ENCODE measurements at places on chromosomes 11 and 22. TPM values are rescaled to one million over a fixed set of nuclear protein-coding genes. Genes with fewer than 3 reads are reported as not detected.

Gene EHBP1L1
- total RNA-seq: 108 TPM

- no peaks in the 10 kb centered on the region for H3K4me1 ChIP-seq
- H3K27me3 ChIP-seq: no peaks in the 10 kb centered on the region
- no peak overlapping the region for H3K27ac ChIP-seq
- no peak overlapping the region for H3K4me3 ChIP-seq
- H3K36me3 ChIP-seq: no peaks in the 10 kb centered on the region
Measured at GRCh38 chr11:128290106-128290840, 297.1 kb downstream of the ETS1 start.

DNA sequence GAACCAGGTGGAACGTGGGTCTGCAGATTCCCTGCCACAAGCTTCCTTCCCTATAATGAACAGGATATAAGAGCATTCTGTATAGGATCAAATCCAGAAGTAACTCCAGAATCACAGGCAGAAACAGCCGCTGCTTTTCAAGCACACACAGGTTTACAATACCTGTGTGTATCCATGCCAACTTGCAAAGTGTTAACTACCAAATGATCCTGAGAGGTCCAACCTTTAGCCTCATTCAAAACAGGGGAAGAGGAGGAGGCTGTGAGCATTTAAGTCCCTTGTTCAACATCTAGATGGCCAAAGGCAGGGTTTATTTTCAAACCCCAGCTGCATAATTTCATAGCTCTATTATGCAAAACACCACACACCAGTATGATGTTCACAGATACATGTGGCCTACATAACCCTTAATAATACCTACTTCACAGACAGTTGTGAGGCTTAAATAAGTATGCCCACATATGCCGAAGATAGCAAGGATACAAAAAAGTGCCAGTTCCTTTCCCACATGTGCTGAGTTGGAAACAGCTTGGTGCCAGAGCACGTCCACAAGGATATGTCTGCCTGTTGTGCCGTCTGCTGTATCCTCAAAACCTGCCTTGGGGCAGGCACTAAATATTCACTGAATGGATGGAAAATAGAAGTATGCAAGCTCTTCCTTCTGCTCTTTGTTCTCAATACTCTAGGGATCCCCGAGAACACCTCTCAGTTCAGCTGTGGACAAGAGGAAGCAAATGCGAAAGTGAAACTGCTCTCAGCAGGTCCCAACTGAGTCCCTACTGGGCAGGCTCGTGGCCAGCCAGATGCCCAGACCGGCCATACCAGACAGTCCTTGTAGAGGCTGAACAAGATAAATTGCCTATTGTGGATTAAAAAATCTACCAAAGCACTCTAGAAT lies 66.8 kb downstream of the LARGE1 start:
- no peaks in the 10 kb centered on the region for H3K27me3 ChIP-seq
- H3K4me3 ChIP-seq: peak overlapping the region; percentile 36
- no peak for DNase-seq
- no peaks in the 10 kb centered on the region for H3K4me1 ChIP-seq

DNA sequence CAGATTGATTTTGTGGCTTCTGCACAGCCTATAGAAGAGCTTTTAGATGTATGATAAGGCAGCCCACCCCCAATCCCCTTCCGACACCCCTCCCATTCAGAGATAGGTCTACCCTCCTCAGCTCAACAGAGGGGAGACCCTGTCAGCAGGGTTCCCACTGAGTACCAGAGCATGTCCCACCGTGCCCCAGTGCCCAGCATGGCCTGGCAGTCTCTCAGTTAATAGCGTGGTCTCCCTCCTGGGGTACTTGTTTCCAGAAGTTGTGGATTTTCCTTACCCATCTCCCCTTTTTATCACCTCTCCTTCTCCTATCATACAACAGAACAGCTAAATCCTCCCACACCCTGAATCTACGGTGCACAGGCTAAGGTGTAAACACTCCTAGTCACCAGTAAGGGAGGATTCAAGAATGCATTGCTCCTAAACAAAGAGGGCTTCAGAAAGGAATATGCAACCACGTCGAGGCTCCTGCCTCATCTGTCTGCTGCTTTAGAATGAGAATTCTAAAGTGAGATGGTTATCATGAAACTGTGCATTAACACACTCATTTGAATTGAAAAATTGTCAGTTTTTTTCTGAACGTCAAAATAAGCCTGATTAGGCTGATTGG lies 6.7 kb downstream of the PLAAT2 start:
- no peaks in the 10 kb centered on the region for H3K36me3 ChIP-seq
- H3K4me3 ChIP-seq: no peak overlapping the region
- H3K4me1 ChIP-seq: no peaks in the 10 kb centered on the region
- no peak overlapping the region for H3K27ac ChIP-seq

- no peaks in the 10 kb centered on the region for H3K27me3 ChIP-seq
- DNase-seq: no peak
- no peak overlapping the region for H3K4me3 ChIP-seq
- H3K4me1 ChIP-seq: no peaks in the 10 kb centered on the region
- no peaks in the 10 kb centered on the region for H3K36me3 ChIP-seq
- H3K27ac ChIP-seq: no peak overlapping the region
Measured at GRCh38 chr11:100340466-100341319, 346.4 kb upstream of the ARHGAP42 start.

GRCh38 chr11:122365610-122366360 lies 249.8 kb upstream of the BLID start:
- H3K4me1 ChIP-seq: no peaks in the 10 kb centered on the region
- no peak overlapping the region for H3K27ac ChIP-seq
- no peak for DNase-seq
- no peaks in the 10 kb centered on the region for H3K36me3 ChIP-seq
- H3K27me3 ChIP-seq: no peaks in the 10 kb centered on the region
- no peak overlapping the region for H3K4me3 ChIP-seq

Gene LRRC32
- 0.15 TPM for total RNA-seq

- no peaks in the 10 kb centered on the region for H3K27me3 ChIP-seq
- peaks cover 7% of the 10 kb centered on the region for H3K36me3 ChIP-seq
- H3K4me3 ChIP-seq: no peak overlapping the region
- H3K4me1 ChIP-seq: peaks cover 14% of the 10 kb centered on the region
Measured at GRCh38 chr11:67276781-67277230, 10.5 kb downstream of the GRK2 start.

DNA sequence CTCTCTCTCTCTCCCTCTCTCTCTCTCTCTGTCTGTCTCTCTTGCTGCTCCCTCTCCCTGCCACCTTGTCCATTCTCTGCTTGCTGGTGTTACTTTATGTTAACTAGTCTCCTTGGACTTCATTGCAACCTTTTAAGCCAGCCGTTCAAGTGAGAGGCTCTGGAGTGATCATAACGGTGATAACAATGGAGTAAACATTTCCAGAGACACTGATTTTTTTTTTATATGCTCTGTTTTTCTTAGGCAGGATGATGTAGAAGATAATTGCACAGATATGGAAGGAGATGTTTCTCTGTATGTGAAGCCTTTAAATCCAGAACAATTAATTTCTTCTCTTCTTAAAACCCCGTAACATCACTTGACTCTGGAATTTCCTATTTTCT lies 287.7 kb downstream of the TMEM135 start:
- H3K4me3 ChIP-seq: no peak overlapping the region
- H3K36me3 ChIP-seq: peaks cover 8% of the 10 kb centered on the region
- no peaks in the 10 kb centered on the region for H3K4me1 ChIP-seq
- DNase-seq: no peak
- no peaks in the 10 kb centered on the region for H3K27me3 ChIP-seq

Gene SPON1
- total RNA-seq: 0.10 TPM

- no peak for DNase-seq
- no peaks in the 10 kb centered on the region for H3K36me3 ChIP-seq
- no peak overlapping the region for H3K27ac ChIP-seq
- H3K4me3 ChIP-seq: no peak overlapping the region
Measured at GRCh38 chr11:45294499-45294898, 8.4 kb upstream of the SYT13 start.

GRCh38 chr11:6194065-6194581 lies 4.9 kb upstream of the OR52W1 start:
- H3K4me1 ChIP-seq: no peaks in the 10 kb centered on the region
- H3K27me3 ChIP-seq: peaks cover 3% of the 10 kb centered on the region
- H3K4me3 ChIP-seq: no peak overlapping the region
- H3K27ac ChIP-seq: no peak overlapping the region

GRCh38 chr11:65645710-65646109 lies 7.8 kb downstream of the SIPA1 start:
- H3K4me1 ChIP-seq: peaks cover 6% of the 10 kb centered on the region
- H3K27me3 ChIP-seq: no peaks in the 10 kb centered on the region
- no peak overlapping the region for H3K4me3 ChIP-seq
- no peaks in the 10 kb centered on the region for H3K36me3 ChIP-seq

GRCh38 chr22:47012589-47013370 lies 250.3 kb downstream of the TBC1D22A start:
- H3K27me3 ChIP-seq: no peaks in the 10 kb centered on the region
- no peaks in the 10 kb centered on the region for H3K36me3 ChIP-seq
- H3K27ac ChIP-seq: no peak overlapping the region
- DNase-seq: no peak
- H3K4me3 ChIP-seq: no peak overlapping the region

DNA sequence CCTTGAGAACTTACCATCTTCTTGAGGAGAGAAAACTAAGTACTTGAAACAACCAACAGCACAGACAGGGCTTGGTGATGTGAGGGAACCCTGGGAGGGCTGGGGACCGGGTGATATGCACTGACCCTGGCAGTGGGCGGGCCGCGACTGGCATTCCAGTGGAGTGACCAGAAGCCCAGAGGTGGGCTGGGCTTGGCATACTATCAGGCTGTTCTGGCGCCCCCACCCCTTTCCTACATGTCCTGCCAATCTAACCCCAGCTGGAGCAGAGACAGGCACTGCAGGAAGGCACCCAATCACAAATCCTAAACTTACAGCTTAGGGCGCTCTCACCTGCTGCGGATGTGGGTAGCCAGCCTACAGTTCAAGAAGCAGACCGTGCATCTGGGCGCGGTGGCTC lies 54.0 kb upstream of the GCAT start:
- H3K27me3 ChIP-seq: no peaks in the 10 kb centered on the region
- H3K4me1 ChIP-seq: peaks cover 47% of the 10 kb centered on the region
- H3K4me3 ChIP-seq: no peak overlapping the region
- H3K36me3 ChIP-seq: no peaks in the 10 kb centered on the region
- DNase-seq: no peak

Gene ZC3H7B
- total RNA-seq: 62.0 TPM
